Renal cortical epithelial cell (primary cell): ENCODE measurements at places on chromosomes 11 and 22.

GRCh38 chr22:33625959-33626358, 294.3 kb downstream of the LARGE1 start:
- DNase-seq: no peak

DNA sequence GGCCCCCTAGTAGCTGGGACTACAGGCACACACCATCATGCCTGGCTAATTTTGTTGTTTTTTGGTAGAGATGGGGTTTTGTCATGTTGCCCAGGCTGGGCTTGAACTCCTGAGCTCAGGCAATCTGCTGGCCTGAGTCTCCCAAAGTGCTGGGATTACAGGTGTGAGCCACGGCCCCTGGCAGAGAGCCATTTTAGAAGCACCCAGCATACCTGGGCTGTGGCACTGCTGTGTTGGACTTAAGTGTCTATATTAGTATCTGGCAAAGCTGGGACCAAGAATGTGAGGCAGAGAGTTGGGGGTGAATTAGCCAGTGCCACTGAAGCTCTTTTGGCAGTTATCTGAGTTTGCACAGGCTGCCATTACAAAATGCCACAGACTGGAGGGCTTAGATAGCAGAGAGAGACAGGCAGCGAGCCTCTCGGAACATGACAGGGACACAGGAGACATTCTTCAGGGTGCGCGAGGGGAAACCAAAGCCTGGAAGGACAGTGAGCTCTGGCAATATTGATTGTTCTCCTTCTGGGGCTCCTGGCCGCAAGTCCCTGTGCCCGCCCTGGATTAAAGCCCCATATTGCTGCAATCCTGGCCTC, 87.7 kb upstream of the ALX4 start:
- DNase-seq: no peak

DNA sequence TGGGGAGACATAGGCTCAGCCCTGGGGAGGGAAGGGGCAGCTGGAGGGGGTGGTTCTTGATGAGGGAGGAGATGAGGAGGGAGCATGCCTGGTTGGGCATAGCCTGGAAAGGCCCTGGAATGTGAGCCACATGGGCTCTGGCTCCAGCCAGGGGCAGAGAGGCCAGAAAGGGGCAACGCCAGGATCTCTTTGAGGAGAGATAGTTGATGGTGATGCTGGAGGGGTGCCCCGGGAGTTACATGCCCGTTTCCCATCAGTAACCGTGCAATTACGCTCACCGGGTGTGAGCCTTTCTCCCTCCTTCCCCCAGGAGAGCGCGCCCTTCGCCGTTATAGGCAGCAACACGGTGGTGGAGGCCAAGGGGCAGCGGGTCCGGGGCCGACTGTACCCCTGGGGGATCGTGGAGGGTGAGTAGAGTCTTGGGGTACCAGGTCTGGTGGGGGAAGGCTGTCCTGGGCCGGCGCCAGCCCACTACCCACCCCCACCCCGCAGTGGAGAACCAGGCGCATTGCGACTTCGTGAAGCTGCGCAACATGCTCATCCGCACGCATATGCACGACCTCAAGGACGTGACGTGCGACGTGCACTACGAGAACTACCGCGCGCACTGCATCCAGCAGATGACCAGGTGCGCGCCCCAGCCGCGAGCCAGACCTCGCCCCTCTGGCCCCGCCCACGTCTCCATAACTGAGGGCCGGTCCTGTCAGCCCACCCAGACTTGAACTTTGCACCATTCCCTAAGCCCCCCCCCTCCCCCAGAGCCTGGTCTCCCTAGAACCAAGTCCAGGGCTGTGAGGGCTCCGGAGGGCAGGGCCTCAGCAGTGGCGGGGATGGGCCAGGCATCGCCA, 1.8 kb upstream of the GP1BB start:
- no peak for DNase-seq

GRCh38 chr22:47406896-47407295, 644.4 kb downstream of the TBC1D22A start:
- DNase-seq: no peak

DNA sequence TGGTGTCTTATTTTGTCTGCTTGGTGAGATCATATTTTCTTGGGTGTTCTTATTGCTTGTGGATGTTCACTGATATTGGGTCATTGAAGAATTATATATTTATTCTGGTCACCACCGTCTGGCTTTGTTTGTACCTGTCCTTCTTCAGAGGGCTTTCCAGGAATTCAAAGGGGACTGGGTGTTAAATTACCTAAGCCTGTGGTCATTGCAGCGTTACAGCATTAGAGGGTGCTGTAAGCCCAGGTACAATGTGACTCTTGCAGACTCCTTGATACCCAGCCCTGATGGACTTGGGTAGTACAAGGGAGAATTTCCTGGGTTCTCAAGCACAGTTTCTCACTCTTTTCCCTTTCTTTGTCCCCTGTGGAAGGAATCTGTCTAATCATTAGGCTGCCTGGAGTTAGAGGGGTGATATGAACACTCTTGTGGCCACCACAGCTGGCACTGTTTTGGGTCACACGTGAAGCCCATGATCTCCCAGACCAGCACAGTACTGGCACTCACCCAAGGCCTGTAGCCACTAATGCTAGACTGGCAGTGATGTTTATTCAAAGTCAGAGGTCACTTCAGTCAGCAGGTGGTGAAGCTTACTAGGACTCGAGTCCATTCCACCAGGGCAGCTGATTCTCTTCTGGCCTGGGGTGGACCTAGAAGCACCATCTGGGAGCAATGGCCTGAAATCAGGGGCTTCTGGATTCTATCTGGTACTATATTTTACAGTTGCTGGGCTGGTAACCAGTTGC, 56.1 kb upstream of the NARS2 start:
- no peak for DNase-seq
